ENCODE measurements at places on chromosomes 2 and 18. TPM values are rescaled to one million over a fixed set of nuclear protein-coding genes. Genes with fewer than 3 reads are reported as not detected.

GRCh38 chr18:23226930-23227725 is 91.8 kb downstream of the CABLES1 start:
- no peaks in the 10 kb centered on the region for H3K27me3 ChIP-seq
- H3K36me3 ChIP-seq = no peaks in the 10 kb centered on the region
- peak; percentile 46 for DNase-seq
- H3K4me1 ChIP-seq = peaks cover 31% of the 10 kb centered on the region

DNA sequence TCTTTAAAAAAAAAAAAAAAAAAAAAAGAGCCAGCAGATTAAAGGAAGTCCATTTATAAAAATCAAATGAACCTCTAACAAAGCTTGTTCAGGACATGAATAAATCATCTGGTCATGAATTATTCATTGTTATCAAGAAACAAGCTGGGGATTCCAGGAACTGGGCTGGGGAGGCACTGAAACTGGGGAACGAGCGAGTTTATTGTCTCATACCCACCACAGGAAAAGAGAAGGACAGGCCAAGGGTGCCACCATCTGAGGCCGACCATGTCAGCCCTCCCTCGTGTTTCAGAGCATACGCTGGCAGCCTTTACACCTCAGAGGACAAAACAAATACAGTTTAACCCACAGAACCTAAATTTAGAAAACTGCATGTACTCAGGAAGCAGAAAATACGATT is 164.2 kb downstream of the VWC2L start:
- H3K27ac ChIP-seq = no peak overlapping the region
- no peak for DNase-seq
- H3K4me3 ChIP-seq = no peak overlapping the region
- peaks cover 6% of the 10 kb centered on the region for H3K4me1 ChIP-seq
- no peaks in the 10 kb centered on the region for H3K36me3 ChIP-seq
- H3K27me3 ChIP-seq = no peaks in the 10 kb centered on the region

- no peaks in the 10 kb centered on the region for H3K36me3 ChIP-seq
- no peak overlapping the region for H3K4me3 ChIP-seq
- DNase-seq = no peak
- H3K27ac ChIP-seq = no peak overlapping the region
- peaks cover 6% of the 10 kb centered on the region for H3K27me3 ChIP-seq
Observed at GRCh38 chr2:240705204-240705791, 13.6 kb downstream of the AQP12A start.

DNA sequence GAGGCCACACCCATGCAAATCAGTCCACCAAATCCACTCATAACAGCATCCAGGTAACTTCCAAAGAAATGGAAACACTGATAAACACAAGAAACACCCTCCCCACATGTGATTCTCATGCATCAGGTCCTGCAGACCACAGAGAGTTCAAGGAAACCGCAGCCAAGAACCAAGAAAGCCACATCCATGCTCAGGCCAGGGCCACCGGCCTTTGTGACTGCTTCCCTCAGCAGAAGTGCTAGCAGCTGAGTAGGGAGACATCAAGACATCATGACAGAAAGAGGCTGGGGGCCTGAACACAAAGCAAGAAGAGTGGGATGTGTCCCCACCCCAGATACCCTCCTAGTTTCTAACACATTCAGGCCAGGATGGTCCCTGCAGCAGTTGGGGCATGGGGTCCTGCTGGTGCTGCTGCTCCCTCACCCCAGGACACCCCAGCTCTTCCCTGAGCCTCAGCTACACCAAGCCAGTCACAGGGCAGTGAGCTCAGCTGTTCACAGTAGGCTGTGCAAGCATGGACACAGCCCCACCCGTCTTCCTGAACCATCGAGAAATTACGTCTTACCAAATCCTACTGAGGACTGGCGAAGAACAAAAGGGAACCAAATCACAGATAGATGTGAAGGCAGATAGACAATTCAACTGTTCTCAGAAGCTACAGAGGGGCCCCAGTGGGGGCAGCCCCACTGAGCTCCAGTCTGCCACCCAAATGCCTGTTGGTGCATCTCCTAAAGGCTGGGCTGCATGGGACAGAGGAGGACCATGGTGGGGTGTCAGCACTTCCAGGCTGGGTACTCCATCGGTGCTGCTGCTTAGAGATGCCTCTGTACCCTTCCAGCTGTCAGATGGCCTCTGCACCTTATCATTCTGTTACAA is 60.9 kb downstream of the HDAC4 start:
- no peak overlapping the region for H3K27ac ChIP-seq
- H3K4me1 ChIP-seq = no peaks in the 10 kb centered on the region
- no peak for DNase-seq
- H3K36me3 ChIP-seq = no peaks in the 10 kb centered on the region
- H3K27me3 ChIP-seq = no peaks in the 10 kb centered on the region
- H3K4me3 ChIP-seq = no peak overlapping the region

GRCh38 chr2:216548901-216549331 is 50.3 kb downstream of the RPL37A start:
- H3K4me3 ChIP-seq = no peak overlapping the region
- no peaks in the 10 kb centered on the region for H3K36me3 ChIP-seq
- DNase-seq = no peak
- H3K4me1 ChIP-seq = peaks cover 29% of the 10 kb centered on the region
- H3K27ac ChIP-seq = no peak overlapping the region

Gene ALPP
- polyA plus RNA-seq = 1.2 TPM

DNA sequence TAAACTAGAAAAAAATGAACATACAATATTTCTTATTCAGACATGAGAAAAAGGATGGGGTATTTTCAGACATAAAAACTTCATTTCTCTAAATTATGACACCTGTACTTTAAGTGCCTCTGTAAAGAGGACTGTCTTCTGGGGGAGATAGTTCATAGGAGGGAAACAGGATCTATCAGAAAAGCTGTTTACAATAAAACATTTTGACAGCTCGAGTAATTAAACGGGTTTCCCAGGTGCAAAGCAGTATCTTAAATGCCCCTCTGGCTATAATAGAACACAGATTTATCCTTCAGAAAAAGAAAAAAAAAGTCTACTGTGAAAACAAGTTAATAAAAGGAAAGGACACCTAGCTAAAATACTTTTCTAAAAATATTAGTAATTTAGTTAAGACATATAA is 311.4 kb upstream of the UBE2E3 start:
- no peaks in the 10 kb centered on the region for H3K36me3 ChIP-seq
- no peaks in the 10 kb centered on the region for H3K4me1 ChIP-seq
- no peaks in the 10 kb centered on the region for H3K27me3 ChIP-seq
- H3K4me3 ChIP-seq = no peak overlapping the region
- no peak overlapping the region for H3K27ac ChIP-seq

GRCh38 chr2:156305121-156305520 is 27.4 kb downstream of the NR4A2 start:
- H3K36me3 ChIP-seq = no peaks in the 10 kb centered on the region
- no peak overlapping the region for H3K27ac ChIP-seq
- no peaks in the 10 kb centered on the region for H3K27me3 ChIP-seq
- no peak overlapping the region for H3K4me3 ChIP-seq

Gene CPLX4
- polyA plus RNA-seq = not detected

Gene XPO1
- polyA plus RNA-seq = 58.3 TPM

GRCh38 chr18:10565835-10566234 is 40.0 kb downstream of the NAPG start:
- no peak for DNase-seq
- H3K4me3 ChIP-seq = no peak overlapping the region
- no peaks in the 10 kb centered on the region for H3K36me3 ChIP-seq
- no peaks in the 10 kb centered on the region for H3K27me3 ChIP-seq
- no peak overlapping the region for H3K27ac ChIP-seq
- no peaks in the 10 kb centered on the region for H3K4me1 ChIP-seq

DNA sequence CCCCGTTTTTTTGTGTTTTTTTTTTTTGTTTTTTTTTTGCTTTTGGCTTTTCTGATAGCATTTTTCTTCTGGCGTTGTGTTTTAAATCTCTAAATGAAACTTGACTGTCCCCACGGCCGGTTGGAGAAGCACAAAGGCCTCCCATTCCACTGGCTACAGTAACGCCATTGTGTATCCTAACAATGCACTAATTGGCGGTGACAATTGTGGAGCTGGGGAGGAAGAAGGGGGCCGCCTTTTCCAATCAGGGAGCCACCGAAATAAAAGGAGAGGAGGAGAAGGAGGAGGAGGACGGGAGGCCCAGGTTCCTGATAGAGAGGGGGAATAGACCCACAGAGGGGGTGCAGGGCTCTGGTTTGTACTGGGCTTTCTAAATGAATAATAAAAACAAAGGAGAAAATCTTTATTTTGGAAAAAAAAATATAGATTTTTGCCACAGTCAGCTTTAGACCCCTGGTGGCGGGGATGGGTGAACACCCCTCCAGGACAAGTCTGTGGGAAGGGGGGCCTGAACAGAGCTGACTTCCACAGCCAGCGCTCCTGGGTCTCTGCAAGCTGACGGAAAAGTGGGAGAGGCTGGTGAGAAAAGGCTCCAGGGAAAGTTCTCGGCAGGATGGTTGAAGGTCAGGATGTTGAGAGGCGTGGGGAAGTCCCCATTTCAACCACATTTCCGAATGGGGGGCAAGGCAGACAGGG is 43.7 kb upstream of the FZD5 start:
- no peak for DNase-seq
- no peak overlapping the region for H3K27ac ChIP-seq

Gene CRYGC
- 1.3 TPM for polyA plus RNA-seq

- no peaks in the 10 kb centered on the region for H3K36me3 ChIP-seq
- H3K4me3 ChIP-seq = no peak overlapping the region
- H3K4me1 ChIP-seq = no peaks in the 10 kb centered on the region
- H3K27ac ChIP-seq = peak overlapping the region; percentile 46
- H3K27me3 ChIP-seq = no peaks in the 10 kb centered on the region
Observed at GRCh38 chr2:224085246-224085645, 46.2 kb upstream of the SERPINE2 start.

GRCh38 chr2:14982790-14983189 is 350.3 kb downstream of the LRATD1 start:
- no peaks in the 10 kb centered on the region for H3K27me3 ChIP-seq
- no peak overlapping the region for H3K4me3 ChIP-seq
- no peak for DNase-seq
- H3K36me3 ChIP-seq = no peaks in the 10 kb centered on the region

DNA sequence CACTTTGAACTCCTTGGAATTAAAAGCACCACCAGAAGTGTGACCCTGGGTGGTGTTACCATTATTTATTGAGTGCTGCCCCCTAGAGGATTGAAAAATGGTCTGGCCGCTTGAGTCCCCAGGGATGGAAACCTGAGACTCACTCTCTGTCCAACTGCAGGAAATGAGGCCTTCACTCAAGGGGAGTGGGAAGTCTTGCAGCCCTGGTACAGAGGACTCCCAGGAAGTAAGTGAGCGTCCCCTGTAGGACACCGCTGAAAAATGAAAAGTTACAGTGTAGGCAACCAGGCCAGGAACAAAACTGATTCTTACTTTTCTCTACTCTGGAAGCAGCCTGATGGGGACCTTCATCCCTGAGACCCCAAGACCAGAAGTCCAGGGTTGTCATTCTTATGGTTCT is 2.2 kb upstream of the NRP2 start:
- DNase-seq = peak; percentile 87
- no peaks in the 10 kb centered on the region for H3K36me3 ChIP-seq
- H3K27me3 ChIP-seq = no peaks in the 10 kb centered on the region
- H3K27ac ChIP-seq = peak overlapping the region; percentile 79
- H3K4me1 ChIP-seq = peaks cover 18% of the 10 kb centered on the region

- no peaks in the 10 kb centered on the region for H3K4me1 ChIP-seq
- H3K27me3 ChIP-seq = no peaks in the 10 kb centered on the region
- no peak overlapping the region for H3K27ac ChIP-seq
- DNase-seq = no peak
- H3K36me3 ChIP-seq = no peaks in the 10 kb centered on the region
Observed at GRCh38 chr2:131584940-131585339, 57.3 kb downstream of the CCDC74A start.

- H3K27me3 ChIP-seq = no peaks in the 10 kb centered on the region
- no peaks in the 10 kb centered on the region for H3K4me1 ChIP-seq
- no peak overlapping the region for H3K27ac ChIP-seq
- no peak overlapping the region for H3K4me3 ChIP-seq
- no peaks in the 10 kb centered on the region for H3K36me3 ChIP-seq
Observed at GRCh38 chr2:70832386-70832785, 3.2 kb downstream of the CD207 start.

DNA sequence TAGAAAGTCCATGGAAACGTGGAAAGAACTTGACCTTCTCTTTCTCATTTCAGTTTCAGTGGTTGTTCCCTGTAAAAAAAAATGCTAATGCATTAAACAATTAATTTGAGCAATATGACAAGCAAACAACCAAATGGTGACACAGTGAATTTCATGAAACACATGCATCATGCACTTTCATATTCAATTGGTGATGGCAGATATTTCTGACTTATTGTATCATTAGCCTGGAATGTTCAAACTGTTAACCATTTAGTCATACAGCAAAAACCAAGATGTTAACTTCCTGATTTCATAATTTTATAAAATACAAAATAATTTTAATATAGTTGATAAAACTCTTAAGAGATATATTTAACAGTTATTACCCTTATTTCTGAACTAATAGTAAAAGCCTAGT is 85.5 kb downstream of the SCN1A start:
- no peak overlapping the region for H3K4me3 ChIP-seq
- H3K27ac ChIP-seq = no peak overlapping the region
- no peaks in the 10 kb centered on the region for H3K27me3 ChIP-seq
- no peaks in the 10 kb centered on the region for H3K36me3 ChIP-seq
- H3K4me1 ChIP-seq = no peaks in the 10 kb centered on the region

Gene TMEM182
- 3.5 TPM for polyA plus RNA-seq

DNA sequence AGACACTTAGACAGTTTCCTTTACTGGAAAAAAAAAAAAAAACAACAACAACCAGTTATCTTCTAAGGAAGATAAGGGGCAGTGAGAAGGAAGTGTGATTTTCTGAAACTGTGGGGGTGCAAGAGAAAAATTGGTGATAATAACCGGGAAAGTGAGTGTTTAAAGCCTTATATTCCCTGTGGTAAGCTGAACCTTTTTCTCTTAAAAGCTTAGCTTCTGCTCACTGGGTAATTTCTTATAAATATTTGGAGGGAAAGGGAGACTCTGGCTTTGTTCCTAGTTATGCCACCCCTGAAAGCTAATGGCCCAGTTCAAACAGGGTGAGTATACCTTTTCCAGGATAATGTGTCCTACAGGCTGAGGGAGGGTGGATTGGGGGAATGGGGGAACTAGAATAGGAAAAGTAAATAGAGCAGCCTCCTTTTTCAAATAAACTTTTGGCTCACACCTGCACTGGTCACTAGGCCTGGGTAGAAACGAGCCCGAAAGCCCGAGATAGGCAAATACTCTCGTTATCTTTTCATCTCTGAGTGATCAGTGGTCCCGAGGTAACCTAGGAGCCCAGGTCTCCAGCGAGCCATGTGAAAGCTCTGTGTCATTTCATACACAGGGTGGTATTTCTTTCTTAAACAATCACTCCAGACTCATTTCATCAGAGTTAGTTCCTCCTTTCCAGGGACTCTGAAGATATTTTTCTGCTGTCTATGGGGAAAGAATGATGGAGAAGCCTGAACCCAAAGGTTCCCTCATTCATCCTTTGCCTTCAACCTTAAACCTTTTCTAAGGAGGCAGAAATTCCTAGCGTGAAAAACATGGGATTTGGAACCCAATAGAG is 15.5 kb upstream of the SRBD1 start:
- no peak overlapping the region for H3K27ac ChIP-seq
- peaks cover 9% of the 10 kb centered on the region for H3K4me1 ChIP-seq
- H3K4me3 ChIP-seq = no peak overlapping the region
- H3K27me3 ChIP-seq = peaks cover 3% of the 10 kb centered on the region

Gene QPCT
- 0.81 TPM for polyA plus RNA-seq

- H3K27ac ChIP-seq = no peak overlapping the region
- H3K27me3 ChIP-seq = no peaks in the 10 kb centered on the region
- H3K4me3 ChIP-seq = no peak overlapping the region
- H3K4me1 ChIP-seq = no peaks in the 10 kb centered on the region
- no peak for DNase-seq
Observed at GRCh38 chr2:100352521-100352920, 30.2 kb upstream of the LONRF2 start.

GRCh38 chr18:70553245-70553935 is 264.5 kb downstream of the SOCS6 start:
- H3K36me3 ChIP-seq = no peaks in the 10 kb centered on the region
- H3K4me3 ChIP-seq = no peak overlapping the region
- no peak for DNase-seq
- H3K27me3 ChIP-seq = no peaks in the 10 kb centered on the region
- H3K27ac ChIP-seq = no peak overlapping the region

Measured in hepatocyte (in vitro differentiated cells).